ENCODE measurements at places on chromosomes 5 and 9.

DNA sequence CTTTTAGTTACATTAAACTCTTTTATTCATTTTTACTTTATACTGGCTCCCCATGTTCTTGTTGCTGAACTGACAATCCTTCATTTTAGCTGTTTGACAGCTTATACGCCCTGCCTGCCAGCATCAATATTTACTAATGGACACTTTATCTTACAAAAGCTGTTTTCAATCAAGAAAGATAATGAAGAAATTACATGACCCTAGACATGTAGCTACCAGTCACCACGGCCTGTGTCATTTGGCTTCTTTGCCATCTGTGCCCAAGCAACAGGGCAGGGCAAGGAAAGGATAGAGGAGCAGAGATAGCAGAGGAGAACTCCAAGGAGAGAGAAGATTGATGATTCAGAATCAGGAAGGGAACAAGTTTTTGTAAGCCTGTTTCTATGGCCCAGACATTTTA, 647.3 kb downstream of the BRINP1 start:
- DNase-seq = no peak

GRCh38 chr9:81822301-81822865, 105.8 kb upstream of the SPATA31D4 start:
- DNase-seq = no peak

- DNase-seq = no peak
Observed at GRCh38 chr5:148063861-148064260, at the start of gene SPINK5. Gene SPINK5 (plus strand): TSS chr5:148063980. CDS start chr5:148064045, 65 bp downstream.

GRCh38 chr5:172875505-172876279, 41.6 kb downstream of the ERGIC1 start:
- peak; percentile 39 for DNase-seq

GRCh38 chr5:80181618-80182211, 74.1 kb downstream of the SERINC5 start:
- DNase-seq = no peak

- DNase-seq = no peak
Observed at GRCh38 chr9:4069457-4070153, 230.3 kb downstream of the GLIS3 start.

GRCh38 chr5:14489643-14490042, 91.9 kb upstream of the OTULINL start:
- peak; percentile 45 for DNase-seq

- peak; percentile 71 for DNase-seq
Observed at GRCh38 chr9:69027355-69028097, 8.0 kb upstream of the FXN start.

DNA sequence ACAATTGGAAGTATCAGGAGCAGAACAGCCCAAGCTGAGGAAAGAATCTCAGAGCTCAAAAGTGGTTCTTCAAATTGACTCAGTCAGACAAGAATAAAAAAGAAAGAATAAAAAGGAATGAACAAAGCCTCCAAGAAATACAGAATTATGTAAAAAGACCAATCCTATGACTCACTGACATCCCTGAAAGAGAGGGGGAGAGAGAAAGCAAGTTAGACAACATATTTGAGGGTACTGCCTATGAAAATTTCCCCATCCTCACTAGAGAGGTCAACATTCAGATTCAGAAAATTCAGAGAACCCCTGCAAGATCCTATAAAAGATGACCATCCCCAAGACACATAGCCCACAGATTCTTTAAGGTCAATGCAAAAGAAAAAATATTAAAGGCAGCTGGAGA, 173.2 kb downstream of the ALDH1A1 start:
- no peak for DNase-seq

DNA sequence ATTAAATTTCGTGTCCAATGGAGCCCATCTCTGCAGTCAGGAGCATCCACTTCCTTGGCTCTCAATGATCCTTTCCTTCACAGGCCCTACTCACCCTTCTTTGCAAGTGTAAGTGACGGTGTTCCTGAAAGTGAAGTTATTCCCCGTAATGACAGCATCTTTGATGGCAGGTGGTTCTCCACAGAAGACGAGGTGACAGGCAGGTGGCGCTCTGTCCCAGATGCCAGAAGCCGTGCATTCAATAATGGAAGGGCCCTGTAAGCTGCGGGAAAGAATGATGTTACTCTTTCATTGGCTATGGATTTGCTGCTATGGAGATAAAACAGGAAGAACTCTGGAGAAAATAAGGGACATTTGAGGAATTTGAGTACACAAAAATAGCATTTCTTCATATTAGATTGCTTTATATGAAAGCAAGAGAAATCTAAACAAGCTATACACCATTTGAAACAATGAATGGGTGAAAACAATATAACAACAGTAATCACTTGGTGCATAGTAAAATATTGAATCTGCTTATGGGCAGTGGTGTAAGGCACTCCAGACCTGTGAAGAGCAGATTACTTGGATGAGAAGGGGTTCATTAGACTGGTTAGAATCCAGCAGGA, 89.9 kb upstream of the TXNDC8 start:
- DNase-seq = peak; percentile 28

- DNase-seq = no peak
Observed at GRCh38 chr9:110114086-110114858, 93.7 kb downstream of the C9orf152 start.

GRCh38 chr5:181259283-181259682, 1.7 kb downstream of the TRIM52 start:
- DNase-seq = no peak

GRCh38 chr5:128796506-128796905, 168.8 kb upstream of the SLC27A6 start:
- DNase-seq = no peak

GRCh38 chr9:13606586-13606985, 327.1 kb upstream of the MPDZ start:
- no peak for DNase-seq

GRCh38 chr5:61589946-61590345, 257.9 kb downstream of the ZSWIM6 start:
- no peak for DNase-seq

- no peak for DNase-seq
Observed at GRCh38 chr5:141915881-141916336, 7.8 kb upstream of the DELE1 start.

DNA sequence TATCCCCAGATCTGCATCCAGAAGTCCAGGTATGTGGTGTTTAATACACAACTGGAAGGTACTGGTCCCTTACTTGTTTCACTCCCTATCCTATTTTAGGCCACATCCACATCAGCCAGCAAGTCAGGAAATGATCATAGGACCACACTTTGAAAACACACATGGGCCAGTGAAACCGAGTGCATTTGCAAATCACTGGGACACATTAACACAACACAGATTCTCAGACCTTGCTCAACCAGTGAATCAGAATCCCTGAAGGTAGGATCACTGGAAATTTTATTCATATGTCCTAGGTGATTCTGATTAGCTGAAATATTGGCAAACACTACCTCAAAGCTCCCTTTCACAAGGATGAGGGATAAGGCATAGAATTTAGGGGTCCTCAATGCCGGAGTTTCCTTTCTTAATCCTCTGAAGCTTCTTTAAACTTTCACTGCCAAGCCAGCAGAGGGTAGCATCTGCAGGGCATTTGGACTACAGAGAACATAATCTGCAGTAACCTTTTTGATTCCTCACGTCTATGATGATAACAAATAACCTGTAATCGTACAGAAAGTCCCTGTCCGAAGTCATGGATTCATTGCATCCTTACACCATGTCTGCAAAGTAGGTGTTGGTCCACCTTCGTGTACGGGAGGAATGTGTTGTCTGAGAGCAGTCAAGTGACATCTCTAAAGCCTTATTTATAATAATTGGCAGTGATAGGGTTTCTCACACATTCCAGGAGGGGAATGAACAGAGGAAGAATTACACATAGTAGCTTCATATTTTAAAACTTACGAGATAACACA, 11.0 kb upstream of the ABLIM3 start:
- DNase-seq = no peak

DNA sequence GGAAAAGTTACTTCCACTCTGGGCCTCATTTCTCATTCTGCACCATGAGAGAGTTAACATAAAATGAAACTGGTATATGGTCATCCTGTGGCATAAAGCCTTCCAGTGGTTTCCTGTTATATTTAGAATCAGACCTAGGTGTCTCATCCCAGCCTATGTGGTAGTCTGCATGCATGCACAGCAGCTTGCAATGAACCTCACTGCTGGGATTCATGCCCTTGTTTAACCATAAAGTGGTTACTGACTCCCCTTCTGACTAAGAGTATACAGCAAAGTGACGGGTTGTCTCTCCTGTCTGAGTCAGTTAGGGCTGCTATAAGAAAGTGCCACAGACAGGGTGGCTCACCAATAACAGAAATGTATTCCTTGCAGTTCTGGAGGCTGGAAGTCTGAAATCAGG, 14.7 kb upstream of the TDRD7 start:
- DNase-seq = no peak

DNA sequence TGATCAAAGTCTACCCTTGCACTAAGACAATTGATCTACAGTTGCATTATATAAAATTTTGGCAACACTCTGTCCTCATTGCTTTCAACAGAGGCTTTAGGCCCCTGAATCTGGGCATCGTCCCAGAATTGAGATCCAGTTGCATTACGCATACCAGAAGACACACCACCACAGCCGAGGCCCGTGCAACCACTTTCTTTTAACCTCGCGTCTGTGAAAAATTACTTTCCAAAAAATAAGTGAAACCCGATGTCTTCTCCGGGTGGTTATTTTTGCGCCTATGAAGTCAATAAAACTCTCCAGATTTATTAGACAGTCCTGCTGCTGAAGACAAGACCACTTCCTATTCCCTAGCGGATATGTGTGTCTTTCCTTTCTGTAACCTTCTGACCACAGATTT, 52.1 kb upstream of the NFIB start:
- DNase-seq = no peak

- no peak for DNase-seq
Observed at GRCh38 chr9:83130541-83130940, 67.6 kb upstream of the RASEF start.

DNA sequence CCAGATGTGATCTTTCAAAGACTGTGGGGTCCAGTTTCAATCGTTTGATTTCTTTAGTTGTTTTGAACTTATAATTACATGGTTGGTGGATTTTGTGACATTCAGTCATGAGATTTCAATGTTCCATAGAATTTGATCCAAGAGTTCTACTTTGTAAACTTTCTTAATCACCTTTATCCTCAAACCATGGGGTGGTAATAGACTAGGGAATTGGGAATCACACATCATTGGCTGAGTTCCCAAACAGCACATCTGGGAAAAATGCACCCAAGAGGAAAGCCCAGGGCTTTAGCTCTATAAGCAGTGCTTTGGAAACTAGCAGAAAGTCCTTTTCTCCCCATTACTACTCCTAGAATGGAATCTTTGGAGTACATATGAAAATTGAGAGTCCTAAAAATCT, 177.6 kb downstream of the NNT start:
- DNase-seq = no peak

DNA sequence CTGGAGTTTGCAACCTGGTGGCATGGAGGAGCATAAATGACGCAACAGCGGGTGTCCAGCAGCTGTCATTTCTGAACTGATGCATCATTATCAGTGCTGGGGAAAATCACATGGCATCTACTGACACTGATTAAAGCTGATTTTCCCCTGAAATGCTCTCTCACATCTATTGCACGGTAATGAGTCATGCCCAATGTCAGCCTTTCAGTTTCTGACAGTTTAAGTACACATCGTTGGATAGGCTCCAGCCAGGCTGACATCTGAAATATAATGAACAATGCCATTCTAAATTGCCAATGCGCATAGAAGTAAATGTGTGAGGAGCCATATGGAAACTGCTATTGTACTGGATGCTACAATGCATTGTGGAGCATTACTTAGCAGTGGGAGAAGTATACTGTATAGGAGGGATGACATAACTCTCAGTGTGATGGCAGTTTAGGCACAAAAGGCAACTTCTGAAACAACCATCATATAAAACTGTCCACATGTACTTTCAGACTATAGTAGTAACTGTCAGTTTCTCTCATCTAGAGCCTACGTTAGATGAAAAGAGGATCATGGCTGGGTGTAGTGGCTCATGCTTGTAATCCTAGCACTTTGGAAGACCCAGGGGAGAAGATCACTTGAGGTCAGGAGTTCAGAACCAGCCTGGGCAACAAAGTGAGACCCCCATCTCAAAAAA, 389.3 kb upstream of the DMAC1 start:
- no peak for DNase-seq

- no peak for DNase-seq
Observed at GRCh38 chr9:5438301-5439162, 807 bp upstream of the PLGRKT start.

GRCh38 chr9:134127616-134128015, 8.3 kb upstream of the WDR5 start:
- no peak for DNase-seq

GRCh38 chr9:19650312-19650711, 138.5 kb downstream of the SLC24A2 start:
- no peak for DNase-seq

- peak; percentile 5 for DNase-seq
Observed at GRCh38 chr5:130155345-130156011, 251.2 kb downstream of the CHSY3 start.

- no peak for DNase-seq
Observed at GRCh38 chr5:2802693-2803365, 51.4 kb upstream of the IRX2 start.

DNA sequence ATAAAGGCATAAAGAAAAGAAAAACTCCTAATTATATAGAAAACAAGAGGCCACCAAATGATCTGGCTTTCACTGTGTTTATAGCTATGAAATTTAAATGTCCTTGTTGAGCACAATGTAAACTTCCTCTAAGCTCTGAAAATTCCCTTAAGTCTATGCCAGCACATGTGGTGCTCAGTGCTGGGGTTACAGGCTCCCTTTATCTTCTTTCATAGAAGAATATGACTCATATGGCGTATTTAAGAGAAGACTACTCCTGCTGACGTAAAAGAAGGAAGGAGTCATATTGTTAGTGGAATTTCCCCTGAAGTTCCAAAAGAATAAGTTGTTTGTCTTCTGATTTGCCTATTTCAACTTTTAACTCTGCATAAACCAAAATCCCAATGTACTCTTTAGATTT, 30.4 kb downstream of the RNF145 start:
- peak; percentile 22 for DNase-seq

GRCh38 chr9:88396836-88397577, 8.8 kb downstream of the SPIN1 start:
- DNase-seq = no peak

GRCh38 chr9:71819115-71819739, 50.9 kb upstream of the CEMIP2 start:
- no peak for DNase-seq

GRCh38 chr5:150600616-150601490, 39.6 kb upstream of the SYNPO start:
- DNase-seq = no peak

DNA sequence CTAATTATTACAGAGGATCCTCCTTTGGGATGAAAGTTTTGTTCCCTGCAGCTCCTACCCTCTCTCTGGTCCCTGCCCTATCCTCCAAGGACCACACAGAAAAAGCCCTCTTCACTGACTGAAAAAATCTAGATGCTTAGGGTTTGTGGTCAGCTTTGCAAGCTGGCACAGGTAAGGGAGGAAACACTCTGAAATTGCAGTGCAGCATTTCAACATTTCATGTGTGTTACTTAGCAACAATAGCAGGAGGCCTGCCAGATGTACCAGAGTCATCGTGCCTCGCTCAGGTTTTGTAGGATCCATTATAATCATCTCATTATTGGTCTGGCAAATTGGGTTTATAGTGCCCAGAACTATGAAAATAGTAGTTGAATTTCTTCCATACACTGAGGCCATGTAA, 109.5 kb downstream of the PALM2AKAP2 start:
- DNase-seq = no peak

- DNase-seq = no peak
Observed at GRCh38 chr9:127209220-127209619, 55.4 kb upstream of the GARNL3 start.

GRCh38 chr5:130295235-130295634, 391.0 kb downstream of the CHSY3 start:
- DNase-seq = no peak

GRCh38 chr5:154756009-154756867, 1.1 kb downstream of the LARP1 start:
- DNase-seq = peak; percentile 34

- DNase-seq = peak; percentile 56
Observed at GRCh38 chr9:94928691-94929368, 202.3 kb downstream of the AOPEP start.

All from pons (tissue), 1 donor.